ENCODE measurements at places on chromosomes 11 and 22.

GRCh38 chr11:71440021-71440755, 8.0 kb downstream of the DHCR7 start:
- no peak for DNase-seq

- no peak for DNase-seq
Observed at GRCh38 chr11:92249156-92249753, 24.6 kb downstream of the FAT3 start.

- no peak for DNase-seq
Observed at GRCh38 chr11:72519220-72519881, 85.0 kb upstream of the CLPB start.

GRCh38 chr22:27752141-27752540, 49.4 kb downstream of the MN1 start:
- DNase-seq = no peak

GRCh38 chr11:67116758-67117105, 2.3 kb upstream of the KDM2A start:
- DNase-seq = no peak

- no peak for DNase-seq
Observed at GRCh38 chr22:42994917-42995562, 19.9 kb downstream of the PACSIN2 start.
